ENCODE measurements at places on chromosomes 1 and 21.

DNA sequence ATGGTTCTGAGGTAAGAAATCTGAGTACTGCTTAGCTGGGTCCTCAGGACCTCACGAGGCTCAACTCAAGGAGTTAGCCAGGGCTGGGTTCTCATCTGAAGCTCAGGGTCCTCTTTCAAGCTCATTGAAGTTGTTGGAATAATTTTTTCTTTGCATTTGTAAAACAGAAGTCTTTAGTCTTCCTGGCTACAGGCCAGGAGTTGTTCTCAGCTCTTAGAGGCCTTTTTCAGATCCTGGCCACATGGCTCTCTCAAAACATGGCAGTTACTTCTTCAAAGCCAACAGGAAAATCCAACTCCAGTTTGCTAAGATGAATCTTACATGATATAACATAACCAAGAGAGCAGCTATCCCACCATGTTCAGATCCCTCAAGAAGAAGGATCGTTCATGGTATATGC, 92.3 kb upstream of the CHODL start:
- no peak for DNase-seq

DNA sequence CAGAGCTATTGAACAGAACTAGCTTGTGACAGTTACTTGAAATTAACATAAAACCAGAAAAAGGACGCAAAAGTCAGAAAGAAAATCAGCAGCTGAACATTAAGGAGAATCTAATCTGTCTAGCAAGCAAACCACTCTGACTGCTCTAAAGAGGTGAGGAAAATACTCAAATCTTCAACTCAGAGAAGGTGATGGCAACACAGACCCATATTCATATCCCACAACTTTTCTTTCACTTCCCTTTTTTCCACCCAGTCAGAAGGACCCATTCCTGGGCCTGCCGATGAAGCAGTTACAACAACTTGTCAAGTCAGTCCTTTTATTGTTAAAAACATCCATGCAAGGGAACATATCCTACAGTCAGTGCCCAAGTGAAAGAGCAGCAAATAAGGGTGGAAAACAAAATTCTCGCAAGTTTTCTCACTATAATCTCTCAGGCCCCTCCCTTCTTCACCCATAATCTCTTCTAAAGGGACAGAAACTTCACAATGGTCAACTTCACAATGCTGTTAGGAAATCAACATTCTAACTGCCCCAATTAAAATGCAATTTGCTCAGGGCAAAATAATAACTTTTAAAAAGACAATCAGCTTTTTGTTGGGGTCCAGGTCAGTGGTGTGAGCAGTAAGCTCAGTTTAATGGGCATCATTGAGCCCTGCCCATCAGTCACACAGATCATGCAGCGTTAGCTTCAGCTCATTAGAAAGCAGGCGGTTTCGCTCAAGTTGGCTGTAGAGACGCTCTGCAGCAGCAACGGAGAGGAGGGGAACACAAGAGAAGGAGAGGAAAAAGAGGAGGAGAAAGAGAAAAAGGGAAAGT, 3.6 kb upstream of the NUP210L start:
- no peak for DNase-seq

GRCh38 chr1:245156736-245157505, 2.1 kb downstream of the KIF26B start:
- no peak for DNase-seq

- no peak for DNase-seq
These were observed 119.7 kb downstream of the ZNF281 start for GRCh38 chr1:200290010-200290685.

GRCh38 chr1:91700332-91700731, 185.6 kb downstream of the TGFBR3 start:
- no peak for DNase-seq

GRCh38 chr1:31675756-31676155, 28.1 kb downstream of the COL16A1 start:
- no peak for DNase-seq

GRCh38 chr1:168792592-168793125, 63.7 kb upstream of the DPT start:
- DNase-seq: no peak

- no peak for DNase-seq
These were observed 163.5 kb downstream of the KCTD3 start for GRCh38 chr1:215730600-215730999.
